ENCODE measurements at places on chromosomes 1 and 21.

- no peak for DNase-seq
These were observed 46.6 kb downstream of the CRB1 start for GRCh38 chr1:197314682-197315081.

- no peak for DNase-seq
These were observed 5.5 kb upstream of the SNX27 start for GRCh38 chr1:151606384-151606783.

GRCh38 chr1:220908757-220909156, 29.5 kb downstream of the HLX start:
- DNase-seq: no peak

DNA sequence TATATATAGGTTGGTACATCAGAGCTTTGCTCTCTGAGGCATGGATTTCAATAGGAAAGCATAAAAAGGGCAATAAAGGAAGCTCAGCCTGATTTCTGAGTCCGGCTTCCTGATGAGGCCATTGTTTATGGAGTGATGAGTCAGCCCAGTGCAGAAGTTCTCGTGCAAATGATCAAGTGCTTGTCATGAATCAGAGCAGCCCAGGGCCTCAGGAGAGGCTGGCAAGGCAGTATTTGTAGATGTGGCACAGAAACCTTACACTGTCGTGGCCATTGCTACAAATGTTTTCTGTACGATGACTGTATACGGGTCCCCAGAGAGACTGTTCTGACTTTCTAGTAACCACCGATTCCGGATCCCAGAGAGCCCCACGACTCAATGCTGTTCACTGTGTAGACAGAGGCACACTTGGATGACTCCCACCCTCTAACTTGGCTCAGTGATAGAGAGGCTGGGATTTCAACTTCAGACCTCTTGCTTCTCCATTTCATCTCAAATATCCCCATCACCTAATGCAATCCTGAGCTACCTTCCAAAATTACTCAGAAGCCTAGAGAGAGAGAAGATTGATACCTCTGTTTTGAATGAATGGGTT, 26.8 kb downstream of the UMODL1 start:
- no peak for DNase-seq

GRCh38 chr1:89762779-89763648, 57.8 kb upstream of the LRRC8D start:
- peak; percentile 74 for DNase-seq

- no peak for DNase-seq
These were observed 31.4 kb upstream of the COL6A1 start for GRCh38 chr21:45949928-45950739.

DNA sequence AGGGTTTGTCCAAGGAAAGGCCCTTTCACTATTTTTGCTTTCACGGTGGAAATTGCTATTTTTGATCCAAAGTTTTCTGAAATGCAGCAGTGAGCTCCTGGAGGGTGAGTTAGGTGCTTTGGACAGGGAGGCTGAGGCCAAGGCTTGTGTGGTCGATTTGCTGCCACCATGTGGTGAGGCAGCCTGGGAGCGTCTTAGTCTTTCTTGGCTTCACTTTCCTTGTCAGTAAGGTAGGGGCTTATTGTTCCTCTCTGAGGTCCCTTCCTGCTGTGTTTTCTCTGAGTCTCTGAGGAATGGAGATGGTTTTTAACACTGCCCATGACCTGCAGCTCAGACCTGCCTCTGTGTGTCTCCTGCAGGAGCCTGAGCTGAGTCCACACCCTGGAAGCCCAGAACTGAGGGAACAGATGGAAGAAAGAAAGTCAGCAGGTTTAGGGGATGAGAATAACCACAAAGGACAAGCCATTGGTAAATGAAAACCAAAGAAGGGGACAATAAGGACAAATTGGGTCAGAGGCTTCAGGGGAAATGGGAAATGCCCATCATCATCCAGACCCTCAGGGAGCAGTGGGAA, 20.1 kb upstream of the S100A10 start:
- no peak for DNase-seq

GRCh38 chr1:241639623-241640148, 483 bp downstream of the CHML start:
- peak; percentile 22 for DNase-seq

GRCh38 chr1:10730985-10731384, 65.5 kb downstream of the CASZ1 start:
- DNase-seq: no peak

DNA sequence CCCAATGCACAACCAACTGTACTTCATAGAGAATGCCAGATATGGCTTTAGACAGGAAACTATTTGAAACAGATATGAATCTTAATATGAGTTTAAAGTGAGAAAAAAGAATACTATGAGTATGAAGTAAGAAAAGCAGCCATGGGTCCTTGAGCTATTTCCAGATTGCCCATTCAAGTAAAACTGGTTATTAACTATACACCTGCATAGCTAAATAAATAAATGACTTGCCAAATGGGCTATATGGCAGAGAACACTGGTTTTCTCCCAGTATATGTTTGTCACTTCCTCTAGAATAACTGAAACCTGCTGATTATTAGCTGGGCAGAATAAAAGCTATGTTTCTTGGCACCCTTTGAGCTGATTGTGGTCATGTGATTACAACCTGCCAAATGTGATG, 17.0 kb upstream of the CD1C start:
- no peak for DNase-seq

GRCh38 chr1:5967351-5968160, 24.7 kb downstream of the NPHP4 start:
- no peak for DNase-seq

DNA sequence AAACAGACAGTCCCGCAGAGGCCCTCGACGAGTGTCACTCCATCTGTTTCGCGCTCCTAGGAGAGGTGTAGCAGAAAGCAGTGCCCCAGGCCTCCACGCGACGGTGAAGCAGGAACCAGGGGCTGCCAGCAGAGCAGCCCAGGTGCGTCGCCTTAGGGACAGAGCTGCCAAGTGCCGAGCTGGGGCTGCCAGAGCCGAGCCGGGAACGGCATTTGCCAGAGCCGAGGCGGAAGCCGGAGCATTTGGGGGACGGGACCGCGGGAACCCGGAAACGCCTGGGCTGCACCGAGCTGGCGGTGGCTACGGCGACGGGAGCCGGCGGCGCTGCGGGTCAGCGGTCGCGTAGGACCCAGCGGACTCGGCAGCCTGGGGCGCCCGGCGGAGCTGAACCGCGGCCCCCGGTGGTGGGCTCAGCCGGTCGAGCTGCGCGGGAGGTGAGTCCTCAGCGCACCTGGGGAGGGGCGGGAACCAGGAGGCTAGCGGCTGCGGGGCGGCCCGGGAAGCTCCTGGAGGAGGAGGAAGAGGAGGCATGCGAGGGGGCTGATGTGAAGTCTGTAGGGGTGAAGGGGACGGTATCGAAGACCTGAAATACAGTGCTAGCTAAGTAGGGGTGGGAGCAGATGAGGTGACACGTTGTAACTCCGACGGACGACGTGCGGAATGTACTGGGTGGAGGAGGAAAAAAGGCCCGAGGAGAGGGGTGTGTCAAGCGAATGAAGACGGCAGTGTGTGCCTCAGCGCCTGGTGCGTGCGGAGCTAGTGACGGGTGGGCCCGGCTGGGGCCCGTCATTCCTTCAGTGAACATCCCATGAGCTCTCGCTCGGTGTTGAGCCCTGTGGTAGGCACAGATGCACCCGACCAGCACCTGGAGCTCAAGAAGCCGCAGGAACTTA, at the start of gene SLC35A3:
TSS of gene SLC35A3 (plus strand) at position 268 of the 893 bp plus-strand sequence. CDS start 23,559 bp downstream, outside the sequence.
- peak; percentile 61 for DNase-seq

DNA sequence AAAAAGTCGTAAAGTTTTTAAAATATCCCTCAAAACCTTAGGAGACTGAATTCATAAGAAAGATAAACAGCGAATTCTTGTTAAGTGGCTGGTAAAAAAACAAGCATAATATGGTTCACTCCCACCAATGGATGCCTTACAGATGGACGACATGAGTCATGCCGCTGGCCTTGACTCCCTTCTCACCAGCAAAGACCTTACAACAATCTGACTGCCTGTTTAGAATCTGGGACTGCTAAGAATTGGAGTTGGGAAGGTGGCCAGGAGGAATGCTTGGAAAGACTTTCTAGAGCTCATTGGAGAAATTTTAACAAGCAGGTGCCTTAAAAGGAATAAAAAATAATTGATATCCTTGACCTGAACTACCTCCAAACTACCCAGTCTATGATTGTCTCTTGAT, 206.9 kb upstream of the FMN2 start:
- no peak for DNase-seq

- no peak for DNase-seq
These were observed 1009.0 kb downstream of the PLA2G4A start for GRCh38 chr1:187837787-187838186.

DNA sequence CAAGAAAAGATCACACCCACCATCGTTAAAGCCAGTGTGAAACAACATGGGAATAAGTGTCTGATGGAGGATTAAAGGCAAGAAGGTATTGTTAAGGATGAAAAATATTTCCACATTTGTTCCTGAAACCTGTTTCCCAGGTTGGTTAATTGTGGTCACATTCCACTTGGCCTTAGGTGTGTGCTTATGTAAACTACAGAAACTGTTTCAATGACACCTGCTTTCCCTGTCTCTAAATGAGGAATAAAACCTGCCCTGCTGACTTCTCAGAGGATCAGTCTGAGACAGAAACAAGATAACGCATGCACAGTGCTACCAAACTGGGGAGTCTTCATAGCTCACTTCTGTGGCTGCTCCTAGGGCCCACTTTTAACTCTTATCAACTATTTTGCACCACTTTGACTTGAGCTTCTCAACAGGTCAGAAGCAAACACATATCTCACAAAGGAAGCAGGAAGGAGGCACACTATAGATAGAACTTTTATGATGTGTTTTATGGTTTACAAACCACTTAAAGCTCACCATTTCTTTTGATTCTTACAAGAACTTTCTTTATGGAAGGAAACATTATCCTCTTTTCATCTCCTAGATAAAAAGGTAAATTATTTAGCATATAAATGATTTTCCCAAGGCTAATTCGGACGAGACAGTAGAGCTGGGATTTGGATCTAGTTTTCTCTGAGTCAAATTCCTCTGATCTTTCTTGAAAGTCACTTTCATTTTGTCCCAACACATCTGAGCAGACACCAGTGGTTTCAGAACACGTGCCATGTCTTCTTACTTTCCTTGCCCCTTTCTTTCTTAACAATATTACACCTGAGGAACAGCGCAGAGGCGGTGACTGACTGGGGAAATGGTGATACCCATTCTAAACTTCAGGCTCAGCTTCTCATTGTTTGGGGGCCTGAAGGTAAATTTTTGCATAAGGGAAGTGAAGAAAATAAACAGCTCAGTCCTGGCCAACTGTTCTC, 33.4 kb downstream of the CYP2J2 start:
- DNase-seq: no peak

DNA sequence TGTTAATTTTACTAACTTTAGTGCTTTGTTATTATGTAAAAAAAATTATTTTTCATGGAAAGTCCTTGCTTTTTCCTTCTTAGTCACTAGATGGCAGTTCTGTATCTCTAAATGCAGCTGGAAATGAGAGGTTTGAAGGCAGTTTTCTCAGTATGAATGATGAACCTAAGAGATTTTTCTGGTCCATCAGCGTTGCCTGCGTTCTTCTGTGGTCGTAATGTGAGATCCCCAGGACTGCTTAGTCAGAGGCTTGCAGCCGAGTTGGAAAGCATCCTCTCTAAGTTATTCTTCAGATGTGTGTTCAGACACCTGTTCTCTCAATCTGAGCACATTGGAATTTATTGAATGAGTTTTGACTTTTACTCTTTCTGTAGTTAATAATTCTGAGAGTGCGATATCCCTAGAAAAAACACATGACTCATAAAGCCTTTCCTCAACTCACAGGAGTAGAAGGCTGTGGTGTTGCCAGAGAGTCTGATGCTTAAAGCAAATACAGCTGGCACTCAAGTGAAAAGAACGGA, 99.3 kb downstream of the FMN2 start:
- no peak for DNase-seq

- DNase-seq: no peak
These were observed 20.7 kb downstream of the ITGB2 start for GRCh38 chr21:44899768-44900558.

DNA sequence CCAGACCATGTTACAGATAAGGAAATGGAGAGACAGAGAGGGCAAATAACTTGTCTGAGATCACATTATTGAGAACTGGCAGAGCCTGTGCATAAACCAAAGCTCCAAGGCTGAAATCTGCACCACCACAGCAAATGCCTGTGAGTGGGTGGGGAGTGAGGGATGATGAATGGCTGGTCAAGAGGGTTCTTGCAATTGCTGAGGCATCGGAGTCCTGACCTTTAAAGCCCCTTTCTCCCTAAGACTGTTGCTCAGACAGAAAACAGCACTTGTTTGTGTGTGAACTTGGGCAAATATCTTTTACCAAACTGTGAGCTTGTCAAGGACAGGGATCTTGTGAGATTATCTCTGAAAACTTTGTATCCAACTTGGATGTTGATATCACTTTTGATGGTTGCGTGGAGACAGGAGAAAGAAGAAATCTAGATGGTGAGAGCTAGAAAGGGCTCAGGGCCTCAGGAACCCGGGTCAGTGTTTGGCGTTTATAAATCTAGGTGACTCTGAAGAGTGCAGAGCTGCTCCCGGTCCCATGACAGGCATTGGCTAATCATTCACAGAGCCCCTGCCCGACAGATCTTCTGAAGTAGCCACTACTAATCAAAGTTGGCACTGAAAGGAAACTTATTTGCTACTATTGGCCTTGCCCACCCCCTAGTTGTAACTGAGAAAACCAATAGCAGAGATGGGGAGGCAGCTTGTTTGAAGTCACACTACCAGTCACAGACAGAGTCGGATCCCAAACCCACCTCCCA, 122.3 kb downstream of the FOXD2 start:
- no peak for DNase-seq

GRCh38 chr1:210310562-210311153, 18.0 kb upstream of the HHAT start:
- no peak for DNase-seq

- no peak for DNase-seq
These were observed 20.9 kb upstream of the DYNLT5 start for GRCh38 chr1:66731170-66731865.

DNA sequence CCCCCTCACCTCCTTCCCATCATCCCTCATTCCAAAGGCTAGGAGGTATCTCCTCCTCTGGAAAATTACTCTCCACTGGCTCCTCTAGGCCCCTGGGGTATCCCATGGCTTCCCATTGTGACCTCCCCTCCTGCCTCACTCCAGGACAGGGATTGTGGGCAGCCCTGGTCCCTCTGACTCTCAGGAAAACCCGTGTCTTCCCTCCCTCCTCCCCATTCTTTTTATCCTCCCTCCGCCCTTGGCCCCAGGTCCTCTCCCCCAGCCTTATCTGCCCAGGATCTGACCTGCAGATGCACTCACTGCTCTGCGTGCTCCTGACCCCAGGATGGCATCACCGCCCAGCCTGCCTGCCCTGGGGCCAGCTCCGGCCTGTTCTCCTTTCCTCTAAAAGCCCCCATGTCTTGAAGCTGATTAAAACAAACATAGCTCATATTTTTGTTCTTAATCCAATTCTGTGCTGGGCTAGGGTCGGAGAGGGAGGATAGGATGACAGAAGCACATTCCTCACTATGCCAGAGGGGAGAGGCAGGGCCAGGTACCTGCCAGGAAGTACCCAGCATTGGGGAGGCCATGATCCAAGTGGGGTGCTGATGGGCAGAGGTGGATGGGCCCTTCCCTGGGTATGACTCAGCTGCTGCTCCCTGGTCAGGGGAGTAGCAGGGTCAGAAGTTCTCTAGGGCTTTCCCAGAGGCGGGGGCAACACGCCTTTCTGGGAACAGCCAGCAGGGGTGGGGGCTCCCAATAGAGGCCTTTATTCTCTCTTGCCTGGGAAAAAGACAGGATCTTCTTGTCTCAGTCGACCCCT, 13.8 kb upstream of the UBL4B start:
- no peak for DNase-seq

- peak; percentile 13 for DNase-seq
These were observed at the start of gene S100A5 for GRCh38 chr1:153540394-153541361. Gene S100A5 (minus strand): TSS chr1:153540934. CDS start chr1:153540191, 743 bp downstream.

GRCh38 chr1:176996456-176997090, 167.9 kb downstream of the ASTN1 start:
- no peak for DNase-seq

- DNase-seq: no peak
These were observed 143.3 kb downstream of the GREM2 start for GRCh38 chr1:240468656-240469055.
